ENCODE measurements at places on chromosomes 16 and 17. TPM values are rescaled to one million over a fixed set of nuclear protein-coding genes. Genes with fewer than 3 reads are reported as not detected.

CBX2 gene
- 3.1 TPM for total RNA-seq

DNA sequence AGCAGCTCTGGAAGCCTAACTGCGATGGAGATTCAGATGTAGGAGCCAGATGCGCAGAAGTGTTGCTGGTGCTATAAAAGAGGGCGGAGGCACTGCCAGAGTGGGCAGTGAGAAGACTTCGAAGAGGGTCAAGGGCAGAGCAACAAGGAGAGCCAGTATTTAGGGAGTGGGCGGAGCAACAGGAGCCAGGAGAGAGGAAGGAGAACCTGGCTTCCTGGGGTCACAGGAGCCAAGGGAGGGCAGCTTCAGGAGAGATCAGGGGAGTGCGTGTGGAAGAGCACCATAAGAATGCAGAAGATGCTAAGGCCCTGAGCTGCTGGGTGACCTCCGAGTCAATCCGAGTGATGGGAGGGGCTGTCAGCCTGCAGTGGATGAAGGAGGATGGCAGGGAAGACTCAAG, 14.4 kb upstream of the MRPS23 start:
- no peak overlapping the region for H3K4me3 ChIP-seq
- H3K36me3 ChIP-seq, result no peaks in the 10 kb centered on the region
- DNase-seq, result no peak
- no peak overlapping the region for H3K27ac ChIP-seq
- H3K4me1 ChIP-seq, result peaks cover 20% of the 10 kb centered on the region

DNA sequence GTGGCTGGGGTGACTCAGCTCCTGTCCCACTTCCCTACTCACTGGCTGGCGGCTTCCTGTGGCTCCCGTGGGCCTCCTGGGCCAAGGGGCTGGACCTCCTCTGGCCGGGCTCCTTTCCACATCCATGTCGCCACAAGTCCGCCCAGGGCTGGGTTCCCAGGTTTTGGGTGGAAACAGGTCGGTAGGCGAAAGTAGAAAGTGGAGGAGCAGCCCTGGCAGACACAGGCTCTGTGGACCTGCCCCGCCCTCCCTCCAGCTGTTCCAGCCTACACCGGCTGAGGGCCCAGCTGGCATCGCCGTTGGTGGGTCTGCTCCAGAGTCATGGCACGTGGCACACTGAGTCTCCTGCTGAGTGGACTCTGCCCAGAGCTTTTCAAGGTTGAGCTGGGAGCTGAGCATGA, 28.7 kb downstream of the GSE1 start:
- no peaks in the 10 kb centered on the region for H3K27me3 ChIP-seq
- peaks cover 5% of the 10 kb centered on the region for H3K4me1 ChIP-seq
- H3K36me3 ChIP-seq, result no peaks in the 10 kb centered on the region

- H3K4me3 ChIP-seq, result no peak overlapping the region
- peaks cover 36% of the 10 kb centered on the region for H3K27me3 ChIP-seq
Measured at GRCh38 chr17:79630821-79631639, 20.2 kb upstream of the RBFOX3 start.

GRCh38 chr17:17935321-17936271, 36.6 kb downstream of the TOM1L2 start:
- H3K36me3 ChIP-seq, result no peaks in the 10 kb centered on the region
- H3K27ac ChIP-seq, result no peak overlapping the region
- H3K4me3 ChIP-seq, result no peak overlapping the region
- H3K4me1 ChIP-seq, result peaks cover 25% of the 10 kb centered on the region
- H3K27me3 ChIP-seq, result no peaks in the 10 kb centered on the region

GRCh38 chr17:70168977-70169708, at the start of gene KCNJ2:
Gene KCNJ2 (plus strand): TSS chr17:70169532. CDS start chr17:70175040, 5,508 bp downstream.
- no peak within 1 kb of the TSS for H3K27ac ChIP-seq
- peak; percentile 68 for DNase-seq
- H3K4me1 ChIP-seq, result peaks cover 20% of the 10 kb centered on the region
- H3K27me3 ChIP-seq, result peaks cover 61% of the 10 kb centered on the region
- H3K4me3 ChIP-seq, result peak within 1 kb of the TSS; percentile 57
- H3K36me3 ChIP-seq, result no peaks in the 10 kb centered on the region

GRCh38 chr16:55437625-55438024, 41.4 kb upstream of the MMP2 start:
- H3K4me1 ChIP-seq, result no peaks in the 10 kb centered on the region
- no peak overlapping the region for H3K27ac ChIP-seq
- DNase-seq, result no peak
- peaks cover 12% of the 10 kb centered on the region for H3K27me3 ChIP-seq
- no peak overlapping the region for H3K4me3 ChIP-seq

DNA sequence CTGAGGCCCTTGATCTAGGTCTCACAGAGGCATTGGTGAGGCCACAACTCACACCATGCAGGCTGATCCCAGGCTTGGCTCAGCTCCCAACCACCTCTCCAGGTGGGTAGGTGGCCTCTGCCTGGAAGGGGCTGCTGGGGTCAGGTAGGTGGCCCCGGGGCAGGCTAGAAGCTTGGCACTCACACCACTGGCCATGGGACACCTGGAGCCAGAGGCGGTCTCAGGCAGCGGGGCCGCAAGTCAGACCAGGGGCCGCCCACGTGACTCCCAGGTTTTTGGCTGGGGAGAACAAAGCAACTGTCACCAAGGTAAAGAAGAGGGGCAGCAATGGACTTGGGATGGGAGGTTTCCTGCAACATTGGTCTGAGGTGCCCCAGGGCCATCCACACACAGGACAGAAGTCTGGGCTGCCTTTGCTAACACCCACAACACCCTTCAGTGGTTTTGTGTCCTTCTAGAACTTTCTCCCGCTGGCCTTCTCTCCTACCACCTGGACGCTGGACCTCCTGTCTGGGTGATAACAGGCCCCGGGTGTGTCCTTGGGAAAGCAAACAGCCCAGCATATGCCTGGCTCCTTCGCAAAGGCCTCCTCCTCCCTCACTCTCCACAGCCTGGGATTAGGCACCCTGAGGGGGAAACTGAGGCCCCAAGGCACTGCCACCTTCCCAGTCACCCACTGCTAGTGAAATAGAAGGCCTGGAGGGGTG, 16.4 kb downstream of the C16orf74 start:
- DNase-seq, result no peak
- H3K27ac ChIP-seq, result no peak overlapping the region
- no peak overlapping the region for H3K4me3 ChIP-seq
- H3K4me1 ChIP-seq, result peaks cover 15% of the 10 kb centered on the region

GRCh38 chr17:38681096-38681495, 6.3 kb upstream of the EPOP start:
- H3K36me3 ChIP-seq, result no peaks in the 10 kb centered on the region
- H3K4me1 ChIP-seq, result peaks cover 13% of the 10 kb centered on the region
- no peak for DNase-seq
